Natural killer cell (primary cell): ENCODE measurements at places on chromosomes 13 and 19.
A peak's percentile ranks its signal among the peaks of the same experiment; 100 is the strongest.

DNA sequence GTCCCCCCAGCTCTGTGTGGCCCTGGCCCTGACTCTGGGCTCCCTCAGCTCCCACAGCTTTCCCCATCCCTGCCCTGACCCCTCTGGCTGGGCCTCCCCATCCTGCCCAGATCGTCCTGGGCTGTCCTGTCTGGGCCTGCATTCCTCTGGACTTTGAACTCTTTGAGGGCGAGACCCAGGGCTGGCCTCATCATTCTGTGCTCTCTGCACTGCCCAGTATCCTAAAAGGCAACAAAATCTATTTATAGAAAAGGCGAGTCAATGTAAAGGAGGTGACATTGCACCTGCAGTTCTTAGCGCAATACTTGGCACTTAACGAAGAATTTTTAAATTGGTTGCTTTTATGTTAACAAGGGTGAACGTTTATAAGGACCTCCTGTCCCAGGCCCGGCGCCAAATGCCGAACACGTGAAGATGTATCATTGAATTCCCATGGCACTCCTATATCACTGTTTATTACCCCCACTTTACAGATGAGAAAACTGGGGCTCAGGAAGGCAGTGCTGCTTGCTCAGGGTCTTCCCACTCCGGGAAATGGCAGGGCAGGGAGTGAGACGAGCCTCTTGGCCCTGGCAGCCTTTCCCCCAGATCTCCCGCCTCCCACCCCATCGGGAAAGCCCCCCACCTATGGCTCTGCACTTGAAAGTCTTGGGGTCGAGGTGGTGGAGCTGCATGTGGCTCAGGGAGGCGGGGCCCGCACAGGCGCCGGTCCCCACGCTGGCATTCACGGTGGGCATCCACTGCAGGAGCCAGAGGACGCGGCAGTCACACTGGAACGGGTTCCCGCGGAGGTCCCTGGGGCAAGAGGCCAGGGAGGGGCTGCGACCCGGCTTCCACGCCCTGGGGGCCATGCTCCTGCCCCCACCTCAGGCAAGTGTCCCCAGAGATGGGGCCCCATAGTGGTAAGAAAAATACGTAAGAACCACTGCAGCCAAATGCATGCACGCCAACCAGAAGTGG, 3.8 kb downstream of the LGI4 start:
- H3K4me3 ChIP-seq = no peak overlapping the region
- peaks cover 4% of the 10 kb centered on the region for H3K4me1 ChIP-seq
- no peaks in the 10 kb centered on the region for H3K27me3 ChIP-seq
- H3K36me3 ChIP-seq = no peaks in the 10 kb centered on the region
- no peak overlapping the region for H3K27ac ChIP-seq
- DNase-seq = no peak

- H3K27ac ChIP-seq = no peak overlapping the region
- peaks cover 46% of the 10 kb centered on the region for H3K4me1 ChIP-seq
- H3K36me3 ChIP-seq = peaks cover 2% of the 10 kb centered on the region
- DNase-seq = no peak
- peaks cover 12% of the 10 kb centered on the region for H3K27me3 ChIP-seq
Measured at GRCh38 chr19:1475751-1476437, 3.1 kb downstream of the C19orf25 start.

DNA sequence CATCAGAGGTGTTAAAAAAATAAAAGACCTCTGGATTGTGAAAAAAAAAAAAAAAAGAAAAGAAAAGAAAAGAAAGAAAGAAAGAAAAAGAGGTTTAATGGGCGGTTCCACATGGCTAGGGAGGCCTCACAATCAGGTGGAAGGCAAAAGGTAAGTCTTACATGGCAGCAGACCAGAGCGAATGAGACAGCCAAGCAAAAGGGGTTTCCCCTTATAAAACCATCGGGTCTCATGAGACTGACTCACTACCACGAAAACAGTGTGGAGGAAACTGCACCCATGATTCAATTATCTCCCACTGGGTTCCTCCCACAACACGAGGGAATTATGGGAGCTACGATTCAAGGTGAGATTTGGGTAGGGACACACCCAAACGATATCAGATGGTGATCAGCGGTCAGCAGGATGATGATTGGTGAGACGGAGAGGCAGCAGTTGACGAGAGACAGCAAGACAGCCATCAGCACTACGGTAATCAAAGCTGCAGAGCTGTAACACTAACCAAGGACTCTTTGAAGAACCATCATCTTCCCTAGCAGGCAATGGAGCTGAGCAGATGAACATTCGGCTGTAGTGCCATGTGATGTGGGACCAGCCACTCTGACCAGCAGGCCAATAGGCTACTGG, 3.9 kb upstream of the CD209 start:
- H3K36me3 ChIP-seq = no peaks in the 10 kb centered on the region
- H3K27ac ChIP-seq = peak overlapping the region; percentile 43
- no peak overlapping the region for H3K4me3 ChIP-seq
- peak; percentile 56 for DNase-seq

DNA sequence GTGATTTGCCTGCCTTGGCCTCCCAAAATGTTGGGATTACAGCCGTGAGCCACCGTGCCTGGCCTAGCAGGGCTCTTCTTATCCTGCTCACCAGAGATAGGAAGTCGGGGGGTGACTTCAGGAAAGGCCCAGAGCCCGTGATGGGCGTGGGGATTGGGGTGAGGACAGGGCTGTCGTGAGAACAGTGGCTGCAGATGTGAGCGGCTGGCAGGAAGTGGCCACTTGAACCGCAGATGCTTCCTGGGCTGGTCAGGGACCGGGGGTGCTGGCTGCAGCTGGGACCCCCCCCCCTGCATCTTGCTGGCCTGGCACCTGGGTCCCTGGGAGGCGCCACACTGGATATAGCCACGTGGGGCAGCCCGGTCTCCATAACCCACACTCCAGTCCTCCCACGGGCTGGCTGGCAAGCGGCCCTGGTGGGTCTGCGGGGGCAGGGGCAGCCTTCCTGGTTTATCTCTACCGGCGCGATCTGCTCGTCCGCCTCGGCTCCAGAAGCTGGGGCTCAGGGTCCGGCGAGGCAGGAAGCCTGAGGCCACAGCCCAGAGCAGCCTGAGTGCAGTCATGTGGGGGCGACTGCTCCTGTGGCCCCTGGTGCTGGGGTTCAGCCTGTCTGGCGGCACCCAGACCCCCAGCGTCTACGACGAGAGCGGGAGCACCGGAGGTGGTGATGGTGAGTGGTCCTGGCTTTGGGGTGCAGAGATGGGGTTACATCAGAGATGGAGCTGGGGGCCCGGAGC, at the start of gene F2RL3:
Gene F2RL3, plus strand, starts transcription at position 371 of the 737 bp plus-strand sequence. Its CDS starts 191 bp downstream, at position 562.
- H3K27me3 ChIP-seq = no peaks in the 10 kb centered on the region
- H3K4me3 ChIP-seq = no peak within 1 kb of the TSS
- no peak within 1 kb of the TSS for H3K27ac ChIP-seq

DNA sequence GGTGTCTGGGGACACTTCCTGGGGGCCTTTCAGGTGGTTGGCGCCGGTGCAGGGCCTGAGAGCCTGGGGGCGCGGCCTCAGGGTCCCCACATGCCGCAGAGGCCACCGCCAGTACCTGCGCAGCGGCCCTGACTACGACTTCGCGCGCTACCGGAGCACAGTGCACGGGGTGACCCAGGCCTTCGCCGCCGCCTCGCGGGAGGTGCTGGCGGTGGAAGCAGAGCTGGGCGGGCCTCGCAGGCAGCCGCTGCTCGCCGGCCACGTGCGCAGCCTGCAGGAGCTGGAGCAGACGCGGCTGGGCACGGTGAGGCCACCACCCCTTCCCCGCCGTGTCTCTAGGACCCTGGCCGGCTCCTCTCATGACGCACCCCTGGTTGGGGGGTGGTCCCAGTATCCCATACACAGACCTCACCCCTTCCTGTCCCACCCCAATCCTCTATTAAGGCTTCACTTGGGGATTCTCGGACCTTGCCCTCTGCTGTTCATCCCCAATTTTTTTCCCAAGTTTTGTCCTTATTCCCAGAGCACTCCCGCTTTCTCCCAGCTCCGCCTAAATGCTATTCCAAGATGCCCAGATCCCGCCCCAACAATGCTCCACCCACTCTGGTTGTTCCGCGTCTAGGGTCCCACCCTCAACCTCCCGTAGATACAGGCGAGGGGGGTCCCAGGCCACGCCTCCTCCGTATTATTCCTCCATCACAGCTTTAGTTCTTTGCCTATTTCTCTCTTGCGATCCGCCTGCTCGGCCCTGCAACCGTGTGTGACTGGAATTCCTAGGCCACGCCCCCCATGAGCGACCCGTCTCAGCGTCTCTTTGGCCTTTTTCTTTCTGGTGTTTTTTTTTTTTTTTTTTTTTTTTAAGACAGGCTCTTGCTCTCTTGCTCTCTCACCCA, 1.0 kb downstream of the REX1BD start:
- H3K27me3 ChIP-seq = no peaks in the 10 kb centered on the region
- peak overlapping the region; percentile 54 for H3K4me3 ChIP-seq
- peak overlapping the region; percentile 77 for H3K27ac ChIP-seq
- peaks cover 4% of the 10 kb centered on the region for H3K36me3 ChIP-seq

GRCh38 chr19:33794683-33795369, 1.8 kb upstream of the KCTD15 start:
- H3K27ac ChIP-seq = no peak overlapping the region
- H3K4me1 ChIP-seq = peaks cover 6% of the 10 kb centered on the region
- DNase-seq = no peak
- H3K36me3 ChIP-seq = no peaks in the 10 kb centered on the region
- no peak overlapping the region for H3K4me3 ChIP-seq

GRCh38 chr19:50059045-50059444, 33.2 kb downstream of the ZNF473 start:
- no peak for DNase-seq
- no peaks in the 10 kb centered on the region for H3K27me3 ChIP-seq
- no peak overlapping the region for H3K27ac ChIP-seq

- H3K36me3 ChIP-seq = no peaks in the 10 kb centered on the region
- no peak overlapping the region for H3K4me3 ChIP-seq
- H3K4me1 ChIP-seq = no peaks in the 10 kb centered on the region
- H3K27me3 ChIP-seq = no peaks in the 10 kb centered on the region
- H3K27ac ChIP-seq = no peak overlapping the region
Measured at GRCh38 chr13:36069881-36070366, 61.3 kb downstream of the DCLK1 start.

- H3K27me3 ChIP-seq = no peaks in the 10 kb centered on the region
- no peaks in the 10 kb centered on the region for H3K36me3 ChIP-seq
- H3K4me1 ChIP-seq = no peaks in the 10 kb centered on the region
- H3K4me3 ChIP-seq = no peak overlapping the region
Measured at GRCh38 chr13:66402066-66402465, 828.1 kb downstream of the PCDH9 start.

GRCh38 chr13:110156301-110157049, 150.5 kb downstream of the COL4A1 start:
- H3K27ac ChIP-seq = no peak overlapping the region
- H3K4me3 ChIP-seq = no peak overlapping the region
- no peak for DNase-seq

DNA sequence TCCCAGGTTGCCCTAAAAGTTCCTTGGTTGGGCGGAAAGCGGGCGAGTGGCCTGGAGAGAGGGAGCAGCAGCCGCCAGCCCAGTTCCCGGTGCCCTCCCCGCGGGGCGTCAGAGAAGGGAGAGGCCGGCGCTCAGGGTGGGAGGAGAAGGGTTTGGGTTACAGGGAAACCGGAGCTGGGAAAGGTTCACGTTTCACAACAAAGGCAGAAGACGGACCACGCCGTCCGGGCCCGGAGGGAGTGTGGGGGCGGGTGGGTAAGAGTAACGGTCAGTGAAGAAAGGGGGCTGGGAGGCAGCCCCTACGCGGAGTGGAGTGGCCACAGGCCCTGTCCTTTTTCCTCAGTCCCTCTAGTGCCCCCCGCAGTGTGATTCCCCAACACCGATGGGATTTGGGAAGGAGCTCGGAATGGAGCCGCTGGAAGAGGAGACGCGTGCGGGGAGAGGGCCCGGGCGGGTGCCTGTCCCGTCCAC, 1.6 kb downstream of the SIX5 start:
- no peak overlapping the region for H3K4me3 ChIP-seq
- H3K27me3 ChIP-seq = peaks cover 11% of the 10 kb centered on the region
- no peak overlapping the region for H3K27ac ChIP-seq
- DNase-seq = no peak
- H3K36me3 ChIP-seq = no peaks in the 10 kb centered on the region
- peaks cover 31% of the 10 kb centered on the region for H3K4me1 ChIP-seq

GRCh38 chr19:46748325-46749109, 2.3 kb upstream of the STRN4 start:
- peak; percentile 84 for DNase-seq
- H3K36me3 ChIP-seq = no peaks in the 10 kb centered on the region
- no peak overlapping the region for H3K27ac ChIP-seq
- H3K4me1 ChIP-seq = peaks cover 27% of the 10 kb centered on the region
- H3K4me3 ChIP-seq = no peak overlapping the region

GRCh38 chr13:42324704-42325103, 52.8 kb downstream of the AKAP11 start:
- peaks cover 7% of the 10 kb centered on the region for H3K36me3 ChIP-seq
- H3K4me1 ChIP-seq = peaks cover 4% of the 10 kb centered on the region

GRCh38 chr19:4413588-4413987, 11.1 kb downstream of the CHAF1A start:
- H3K27ac ChIP-seq = no peak overlapping the region
- no peaks in the 10 kb centered on the region for H3K4me1 ChIP-seq
- DNase-seq = no peak
- no peak overlapping the region for H3K4me3 ChIP-seq

DNA sequence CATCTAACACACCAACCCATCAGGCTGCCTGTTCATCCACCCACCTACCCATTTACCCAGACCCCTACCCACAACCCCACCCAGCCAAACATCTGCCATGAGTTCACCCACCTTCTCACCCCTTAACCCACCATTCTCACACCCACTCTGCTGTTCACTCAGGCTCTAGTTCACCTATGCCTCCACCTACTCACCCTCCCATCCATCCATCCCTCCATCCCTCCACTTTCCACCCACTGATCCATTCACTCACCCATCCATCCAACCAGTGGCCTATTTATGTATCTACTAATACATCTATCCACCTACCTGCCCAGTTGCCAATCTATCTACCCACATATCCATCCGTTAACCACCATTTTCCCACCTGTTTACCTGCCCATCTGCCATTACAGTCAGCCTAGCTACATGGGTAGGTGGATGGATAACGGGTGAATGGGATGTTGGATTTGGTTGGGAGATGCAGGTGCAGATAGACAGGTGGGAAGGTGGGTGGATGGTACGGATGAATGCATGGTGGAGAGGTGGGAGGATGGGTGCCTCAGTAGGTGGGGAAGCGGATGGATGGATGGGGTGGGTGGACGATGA, 5.3 kb downstream of the MYBPC2 start:
- peaks cover 8% of the 10 kb centered on the region for H3K4me1 ChIP-seq
- peaks cover under 1% of the 10 kb centered on the region for H3K27me3 ChIP-seq
- H3K4me3 ChIP-seq = no peak overlapping the region
- DNase-seq = no peak
- H3K36me3 ChIP-seq = no peaks in the 10 kb centered on the region

- no peak overlapping the region for H3K4me3 ChIP-seq
- DNase-seq = no peak
Measured at GRCh38 chr19:40552848-40553247, 23.8 kb upstream of the SHKBP1 start.
